ENCODE measurements at places on chromosomes 12 and 14.

DNA sequence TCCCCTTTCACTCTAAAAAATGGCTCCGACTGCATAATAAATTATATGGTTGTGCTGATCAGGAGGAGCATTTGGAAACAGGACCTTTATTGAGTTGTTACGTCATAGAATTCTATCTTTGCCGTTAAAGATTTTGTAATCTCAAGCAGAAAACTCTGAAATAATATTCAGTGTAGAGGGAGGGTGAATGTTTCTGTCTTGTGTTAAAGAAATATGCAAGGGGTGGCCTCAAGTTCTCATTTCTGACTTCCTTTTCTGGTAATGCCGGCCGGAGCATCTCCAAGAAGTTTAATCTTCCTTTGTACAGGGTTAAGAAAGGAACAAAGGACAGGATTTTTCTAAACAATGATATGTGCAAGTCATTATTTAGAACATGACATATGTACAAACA, 165.1 kb downstream of the SLC38A4 start:
- no peak for DNase-seq

DNA sequence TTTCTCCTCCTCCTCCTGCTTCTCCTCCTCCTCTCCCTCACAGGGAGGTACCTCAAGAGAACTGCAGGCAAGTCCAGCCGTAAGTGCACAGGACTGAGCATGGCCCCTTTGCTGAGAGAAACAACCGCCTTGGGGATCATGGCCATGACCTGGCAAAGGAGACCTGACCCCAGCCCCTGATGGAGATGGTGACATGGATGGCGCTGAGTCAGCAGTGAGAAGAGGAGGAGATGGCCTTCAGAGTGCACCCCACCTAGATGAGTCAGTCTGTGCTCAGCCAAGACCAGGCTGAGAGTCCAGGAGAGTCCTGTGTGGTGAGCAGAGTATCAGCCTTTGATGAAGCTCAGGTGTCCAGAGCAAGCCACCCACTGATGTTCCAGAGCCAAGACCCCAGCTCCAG, 36.4 kb downstream of the MEG3 start:
- no peak for DNase-seq

GRCh38 chr12:95118138-95118787, 44.8 kb upstream of the NR2C1 start:
- no peak for DNase-seq

DNA sequence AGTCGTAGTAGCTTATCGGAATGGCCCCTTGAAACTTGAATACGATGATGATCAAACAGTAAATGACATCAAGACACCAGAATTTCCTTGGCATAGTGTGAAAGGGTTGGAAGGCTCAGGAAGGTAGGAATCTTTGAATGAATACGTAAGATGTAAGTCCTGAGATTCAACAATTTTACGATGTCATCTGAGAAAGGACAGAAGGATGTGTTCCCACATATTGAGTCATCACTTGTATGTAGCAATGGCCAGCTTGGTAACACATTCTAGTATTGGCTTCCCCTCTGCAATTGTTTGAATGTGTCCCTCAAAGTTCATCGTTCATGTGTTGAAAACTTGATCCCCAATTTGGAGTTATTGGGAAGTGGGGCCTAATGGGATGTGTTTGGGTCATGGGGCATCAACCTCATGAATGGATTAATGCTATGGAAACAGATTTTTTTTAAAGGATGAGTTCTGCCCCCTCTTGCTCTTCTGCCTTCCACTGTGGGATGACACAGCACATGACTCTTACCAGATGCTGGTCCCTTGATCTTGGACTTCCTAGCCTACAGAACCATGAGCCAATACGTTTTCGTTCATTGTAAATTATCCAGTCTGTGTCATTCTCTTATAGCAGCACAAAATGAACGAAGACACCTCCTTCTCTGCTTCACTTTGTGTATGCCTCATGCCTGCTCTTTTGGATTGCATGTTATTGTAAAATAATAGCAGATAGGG, 284.6 kb downstream of the BCAT1 start:
- no peak for DNase-seq

GRCh38 chr12:21111732-21112131, 19.3 kb upstream of the SLCO1B1 start:
- DNase-seq: no peak

GRCh38 chr12:104083769-104084475, 19.6 kb downstream of the HCFC2 start:
- no peak for DNase-seq
